ENCODE measurements at places on chromosomes 2 and 18.
A peak's percentile ranks its signal among the peaks of the same experiment; 100 is the strongest.

DNA sequence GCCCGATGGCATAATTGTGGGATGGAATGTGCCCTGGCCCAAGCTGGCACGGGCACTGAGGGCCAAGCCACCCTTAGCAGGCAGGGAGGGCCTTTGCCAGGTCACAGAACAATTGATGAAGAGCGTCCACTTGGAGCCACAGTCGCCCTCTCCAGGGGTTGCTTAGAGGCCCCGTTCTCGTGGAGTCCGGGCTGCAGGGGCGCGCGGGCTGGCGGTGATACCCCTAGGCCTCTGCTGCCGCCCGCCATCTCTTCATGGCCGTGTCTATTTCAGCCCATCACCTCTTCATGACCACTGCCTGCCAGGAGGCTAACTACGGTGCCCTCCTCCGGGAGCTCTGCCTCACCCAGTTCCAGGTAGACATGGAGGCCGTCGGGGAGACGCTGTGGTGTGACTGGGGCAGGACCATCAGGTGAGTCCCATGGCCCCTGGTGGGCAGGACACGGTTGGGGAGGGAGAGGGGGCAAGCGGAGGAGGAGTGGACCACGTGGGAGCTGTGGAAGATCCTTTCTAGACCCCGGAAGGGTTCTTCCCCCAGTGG, 17.6 kb downstream of the RAMP1 start:
- DNase-seq: no peak

DNA sequence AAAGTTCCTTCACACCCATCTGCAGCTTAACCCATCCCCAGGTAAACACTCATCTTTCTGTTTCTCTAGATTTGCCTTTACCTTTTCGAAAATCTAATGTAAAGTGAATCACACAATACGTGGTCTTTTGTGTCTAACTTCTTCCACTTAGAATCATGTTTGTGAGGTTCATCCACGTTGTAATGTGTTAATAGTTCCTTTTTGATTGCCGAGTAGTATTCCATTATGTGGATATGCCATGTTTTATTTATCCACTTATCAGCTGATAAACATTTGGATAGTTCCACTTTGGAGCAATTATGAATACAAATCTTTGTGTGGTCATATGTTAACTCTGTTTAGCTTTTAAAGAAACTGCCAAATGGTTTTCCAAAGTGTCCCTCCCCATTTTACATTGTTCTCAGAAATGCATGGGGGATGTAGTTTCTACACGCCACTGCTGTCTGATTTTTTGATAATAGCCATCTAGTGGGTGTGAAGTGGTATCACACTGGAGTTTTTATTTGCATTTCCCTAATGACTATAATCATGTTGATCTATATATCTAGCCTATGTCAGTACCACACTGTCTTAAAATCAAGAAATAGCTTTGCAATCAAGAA, 22.3 kb downstream of the PECR start:
- peak; percentile 16 for DNase-seq

GRCh38 chr2:143300536-143300935, 171.3 kb downstream of the ARHGAP15 start:
- no peak for DNase-seq

DNA sequence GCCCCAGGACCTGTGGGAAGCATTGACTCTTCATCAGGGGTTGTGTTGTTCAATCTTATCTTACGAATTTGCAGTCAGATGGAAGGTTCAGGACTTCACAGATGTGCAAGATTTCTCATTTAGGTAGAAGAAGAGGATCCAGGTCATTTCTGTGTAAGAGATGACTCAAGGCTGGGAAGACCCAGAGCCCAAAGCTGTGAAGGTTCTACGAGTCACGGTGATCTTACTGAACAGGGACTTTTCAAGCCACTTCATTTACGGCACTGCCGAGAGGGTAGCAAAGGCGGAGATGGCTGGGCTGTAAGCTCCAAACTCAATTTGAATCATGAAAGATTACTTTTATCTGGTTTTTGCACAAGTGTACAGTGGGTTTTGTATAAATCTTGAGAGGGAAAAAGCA, 228.0 kb upstream of the MEX3C start:
- DNase-seq: no peak

- no peak for DNase-seq
These were observed 8.4 kb downstream of the COX5B start for GRCh38 chr2:97654309-97654708.

DNA sequence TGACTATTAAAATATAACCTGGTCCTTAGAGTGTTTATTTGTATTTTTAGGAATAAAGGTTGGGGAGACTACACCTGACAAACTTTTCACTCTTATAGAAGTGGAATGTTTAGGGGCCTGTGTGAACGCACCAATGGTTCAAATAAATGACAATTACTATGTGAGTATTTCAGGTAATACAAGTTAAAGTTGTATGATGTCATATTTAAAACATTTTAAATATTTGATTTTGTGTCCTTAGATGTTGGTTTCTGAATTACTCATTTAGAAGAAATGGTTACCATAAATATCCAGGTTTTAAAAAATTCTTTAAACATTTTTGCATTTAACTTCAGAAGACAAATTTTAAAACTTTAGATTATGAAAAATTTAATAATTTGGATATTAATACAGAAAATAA, 11.8 kb upstream of the ANKRD12 start:
- DNase-seq: no peak

- no peak for DNase-seq
These were observed 36.1 kb downstream of the RRM2 start for GRCh38 chr2:10158681-10159080.

DNA sequence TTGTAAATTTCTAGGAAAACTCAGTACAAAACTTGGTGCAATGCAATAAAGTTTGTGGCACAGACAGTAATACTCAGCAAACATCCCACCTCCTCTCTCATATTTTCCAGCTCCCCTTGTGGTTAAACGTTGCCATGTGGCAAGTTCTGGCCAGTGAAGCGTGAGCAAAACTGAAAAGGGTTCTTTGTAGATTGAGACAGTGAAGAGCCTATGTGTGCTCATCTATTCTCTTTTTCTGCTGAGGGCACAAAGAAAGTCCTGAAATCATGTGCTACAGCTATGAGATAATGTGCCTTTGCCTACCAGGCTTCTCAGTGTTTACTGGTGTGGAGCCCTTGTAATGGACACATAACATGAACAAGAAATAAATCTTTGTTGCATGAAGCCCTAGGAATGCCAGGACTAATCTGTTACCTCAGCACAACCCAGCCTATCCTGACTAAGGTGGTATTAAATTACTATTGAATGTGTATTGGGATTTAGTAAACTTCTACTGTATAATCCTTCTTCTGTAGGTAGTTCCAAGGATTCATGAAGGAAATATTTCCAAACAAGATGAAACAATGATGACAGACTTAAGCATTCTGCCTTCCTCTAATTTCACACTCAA, 13.0 kb upstream of the TYMS start:
- no peak for DNase-seq

GRCh38 chr2:240388471-240389301, 46.8 kb upstream of the GPC1 start:
- no peak for DNase-seq
